Cortex of kidney (tissue), 1 donor: ENCODE measurements at places on chromosomes 5 and 9.

DNA sequence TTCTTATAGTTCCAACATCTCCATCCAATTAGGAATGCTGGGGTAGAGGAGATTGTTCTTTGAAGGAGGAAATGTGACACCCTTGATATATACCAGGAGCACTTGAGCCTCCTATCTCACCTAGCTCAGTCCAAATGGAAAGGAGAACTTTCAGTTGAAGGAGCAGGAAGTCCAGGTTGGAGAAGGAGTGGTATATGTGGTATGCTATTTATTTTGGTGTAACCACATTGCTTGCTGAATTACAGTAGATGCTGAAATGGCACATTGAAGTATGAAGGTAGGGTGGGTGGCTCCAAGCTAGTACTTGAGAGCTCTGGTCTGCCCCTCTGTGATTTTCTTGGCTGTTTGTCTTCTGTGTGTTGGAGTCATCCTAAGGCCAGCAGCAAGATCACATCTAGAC lies 6.1 kb downstream of the CSNK1G3 start:
- no peak for DNase-seq

- no peak for DNase-seq
Measured at GRCh38 chr5:13921578-13921977, 22.9 kb downstream of the DNAH5 start.

DNA sequence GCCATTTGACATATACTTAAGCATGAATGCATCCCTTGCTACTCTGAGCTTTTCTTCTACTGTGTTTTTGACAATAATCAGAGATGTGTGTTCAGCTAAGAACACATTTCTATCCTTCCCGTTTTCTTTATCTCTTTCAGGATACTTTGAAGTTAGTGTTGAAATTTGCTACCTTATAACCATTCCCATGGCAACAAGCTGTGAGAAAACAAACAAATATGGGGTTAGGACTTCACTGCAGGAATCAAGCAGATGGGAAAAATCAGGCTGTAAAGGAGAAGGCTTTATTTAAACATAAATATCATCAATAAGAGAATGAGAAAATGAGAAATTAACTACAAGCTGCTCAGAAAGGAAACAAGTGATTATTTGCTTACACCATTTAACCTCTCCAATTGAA lies 35.2 kb downstream of the ZCCHC9 start:
- DNase-seq = no peak

DNA sequence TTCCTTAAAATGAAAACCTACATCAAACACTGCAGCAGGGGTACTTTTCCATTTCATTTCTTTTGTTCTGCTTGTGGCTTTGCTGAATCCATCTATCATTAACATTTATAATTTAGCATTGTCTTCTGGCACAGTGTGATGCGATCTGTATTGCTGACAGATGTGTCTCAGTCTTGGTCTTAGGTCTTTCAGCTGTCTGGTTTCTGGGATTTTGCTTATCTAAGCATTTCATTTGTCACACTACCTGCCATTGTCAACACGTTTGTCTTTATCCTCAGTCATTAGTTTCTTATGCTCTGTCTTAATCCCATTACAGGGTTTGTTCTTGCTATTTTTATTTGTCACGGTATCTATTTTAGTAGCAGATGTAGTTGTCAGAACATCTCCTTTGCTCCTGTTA lies 303.1 kb downstream of the IZUMO3 start:
- DNase-seq = no peak

DNA sequence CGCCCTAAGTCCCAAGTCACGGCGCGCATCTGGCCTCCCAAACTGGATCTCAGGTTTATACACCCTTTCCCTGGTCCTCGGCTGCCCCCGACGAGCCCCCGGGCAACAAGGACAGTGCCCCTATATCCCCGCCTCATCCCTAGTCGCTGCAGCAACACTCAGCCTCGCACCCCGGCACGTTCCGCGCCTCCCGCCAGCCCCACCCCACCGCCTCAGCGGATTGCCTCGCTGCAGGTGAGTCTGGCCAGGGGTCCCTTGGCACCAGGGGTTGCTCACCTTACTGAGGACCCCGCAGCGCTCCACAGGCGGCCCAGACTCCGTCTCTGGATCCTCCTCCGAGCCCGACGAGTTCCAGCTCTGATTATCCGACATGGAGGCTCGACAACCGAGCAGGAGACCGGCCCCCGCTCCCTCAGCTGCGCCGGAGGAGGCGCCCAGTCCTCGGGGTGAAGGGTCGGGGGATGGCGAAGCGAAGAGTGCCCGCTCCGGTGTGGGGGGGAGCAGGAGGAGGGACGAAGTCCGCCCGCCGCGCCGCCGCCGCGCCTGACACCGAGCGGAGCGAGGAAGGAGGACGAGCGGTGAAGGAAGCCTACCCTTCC lies 494 bp downstream of the CERT1 start:
- no peak for DNase-seq

DNA sequence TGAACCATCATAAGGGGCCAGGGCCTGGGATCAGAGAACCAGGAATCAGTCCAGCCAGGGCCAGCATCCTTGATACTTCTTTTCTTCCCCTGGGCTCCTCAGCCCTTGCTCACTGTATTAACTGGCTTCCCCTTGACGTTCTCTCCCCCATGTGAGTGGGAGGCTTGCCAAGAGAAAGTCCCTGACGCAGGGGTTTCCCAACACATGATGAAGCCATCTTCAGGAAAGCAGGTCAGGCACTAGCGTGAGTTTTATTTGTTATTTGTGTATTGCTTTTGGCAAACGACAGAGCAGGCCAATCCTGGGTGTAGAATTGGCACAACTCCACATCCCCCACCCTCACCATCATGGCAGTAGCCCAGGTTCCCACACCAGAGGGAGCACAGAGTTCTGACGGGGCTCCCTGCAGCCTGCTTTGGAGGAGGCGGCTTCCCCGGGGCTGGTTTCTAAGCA lies 165.5 kb upstream of the NFIL3 start:
- no peak for DNase-seq

DNA sequence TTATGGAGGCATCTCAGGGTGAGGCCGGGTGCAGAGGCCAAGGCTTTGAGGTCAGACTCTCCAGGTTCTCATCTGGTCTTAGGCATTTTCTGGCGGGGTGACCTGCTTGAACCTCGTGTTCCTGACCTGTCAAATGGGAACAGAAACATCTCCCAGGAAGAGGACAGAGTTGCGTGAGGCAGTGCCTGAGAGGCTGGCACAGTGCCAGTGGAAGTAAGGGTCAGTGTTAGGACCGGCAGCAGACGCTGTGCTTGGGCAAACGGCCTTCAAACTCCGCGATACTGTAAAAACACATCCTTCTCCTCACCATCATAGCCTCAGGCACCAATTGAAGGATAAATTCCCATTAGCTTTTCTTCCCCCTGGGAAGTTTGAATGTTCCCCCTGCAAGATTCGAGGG lies 55.6 kb upstream of the FCN2 start:
- no peak for DNase-seq

DNA sequence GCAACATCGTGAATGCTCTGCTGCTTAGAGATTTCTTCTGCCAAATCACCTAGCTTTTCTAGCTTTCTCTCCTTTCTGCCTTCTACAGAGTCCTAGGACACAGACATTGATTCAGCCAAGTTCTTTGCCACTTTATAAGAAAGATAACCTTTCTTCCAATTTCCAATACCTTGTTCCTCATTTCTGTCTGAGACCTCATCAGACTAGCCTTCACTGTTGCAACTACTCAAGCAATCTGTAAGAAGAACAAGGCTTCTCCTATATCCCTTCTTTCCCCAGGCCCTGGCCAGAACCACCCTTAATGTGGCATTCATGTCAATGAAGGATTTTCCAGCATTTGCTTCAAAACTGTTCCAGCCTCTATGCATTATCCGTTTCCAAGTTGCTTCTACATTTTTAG lies 24.3 kb downstream of the FBXO10 start:
- no peak for DNase-seq

DNA sequence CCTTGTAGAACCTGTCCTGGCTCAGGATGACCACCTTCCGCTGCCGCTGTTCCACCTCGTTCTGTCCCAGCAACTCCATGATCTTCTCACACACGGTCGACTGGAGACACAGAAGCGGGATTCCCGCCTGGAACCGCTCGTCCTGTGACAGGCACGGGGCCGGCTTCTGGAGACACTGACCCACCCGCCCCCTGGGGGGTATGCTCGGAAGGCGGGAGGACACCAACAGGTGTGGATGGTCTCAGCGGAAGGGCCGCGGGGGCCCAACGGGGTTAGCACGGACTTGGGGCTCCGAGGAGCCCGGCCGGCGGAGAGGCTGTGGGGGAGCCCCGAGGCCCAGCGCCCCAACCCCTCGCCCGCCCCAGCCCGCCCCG lies 530 bp downstream of the UCK1 start:
- no peak for DNase-seq

- no peak for DNase-seq
Measured at GRCh38 chr5:168104811-168105481, 186.5 kb upstream of the WWC1 start.

GRCh38 chr9:64773491-64773931 lies 511.5 kb downstream of the FOXD4L5 start:
- no peak for DNase-seq

DNA sequence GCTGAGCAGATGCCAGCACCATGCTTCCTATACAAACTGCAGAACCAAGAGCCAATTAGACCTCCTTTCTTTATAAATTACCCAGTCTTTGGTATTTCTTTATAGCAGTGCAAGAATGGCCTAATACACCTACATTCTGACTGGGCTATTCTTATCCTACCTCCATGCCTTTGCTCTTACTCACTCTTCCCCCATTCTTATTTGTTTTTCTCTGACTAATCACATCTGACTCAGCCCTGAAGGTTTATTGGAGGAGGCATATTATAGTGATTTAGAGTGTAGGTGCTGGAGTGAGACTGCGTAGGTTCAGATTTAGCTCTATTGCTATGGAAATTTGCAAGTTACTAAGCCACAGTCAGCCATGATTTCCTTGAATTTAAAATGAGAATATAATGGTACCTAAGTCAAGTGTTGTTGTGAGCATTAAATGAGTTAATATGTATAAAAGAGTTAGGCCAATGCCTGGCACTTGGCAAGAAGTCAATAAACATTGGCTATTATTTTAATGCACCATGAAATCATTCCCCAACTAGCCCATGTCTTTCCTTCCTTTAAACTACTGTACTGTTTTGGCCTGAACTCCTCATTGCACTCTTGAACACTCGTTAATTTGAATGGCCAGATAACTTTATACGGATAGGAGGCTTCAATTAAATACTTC lies 531.2 kb upstream of the ZNF608 start:
- DNase-seq = no peak

DNA sequence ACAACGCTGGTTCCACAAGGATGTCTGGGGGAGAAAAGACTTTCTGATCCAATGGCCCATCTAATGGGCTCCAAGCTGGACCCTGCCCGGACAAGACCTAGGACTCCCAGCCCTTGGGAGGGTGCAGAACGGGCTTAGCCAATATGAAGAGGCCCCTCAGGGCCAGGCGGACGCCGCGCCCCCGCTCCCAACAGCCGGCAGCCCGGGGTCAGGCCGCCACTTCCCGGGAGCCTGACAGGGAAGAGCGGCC lies 493 bp downstream of the P4HA2 start:
- no peak for DNase-seq

DNA sequence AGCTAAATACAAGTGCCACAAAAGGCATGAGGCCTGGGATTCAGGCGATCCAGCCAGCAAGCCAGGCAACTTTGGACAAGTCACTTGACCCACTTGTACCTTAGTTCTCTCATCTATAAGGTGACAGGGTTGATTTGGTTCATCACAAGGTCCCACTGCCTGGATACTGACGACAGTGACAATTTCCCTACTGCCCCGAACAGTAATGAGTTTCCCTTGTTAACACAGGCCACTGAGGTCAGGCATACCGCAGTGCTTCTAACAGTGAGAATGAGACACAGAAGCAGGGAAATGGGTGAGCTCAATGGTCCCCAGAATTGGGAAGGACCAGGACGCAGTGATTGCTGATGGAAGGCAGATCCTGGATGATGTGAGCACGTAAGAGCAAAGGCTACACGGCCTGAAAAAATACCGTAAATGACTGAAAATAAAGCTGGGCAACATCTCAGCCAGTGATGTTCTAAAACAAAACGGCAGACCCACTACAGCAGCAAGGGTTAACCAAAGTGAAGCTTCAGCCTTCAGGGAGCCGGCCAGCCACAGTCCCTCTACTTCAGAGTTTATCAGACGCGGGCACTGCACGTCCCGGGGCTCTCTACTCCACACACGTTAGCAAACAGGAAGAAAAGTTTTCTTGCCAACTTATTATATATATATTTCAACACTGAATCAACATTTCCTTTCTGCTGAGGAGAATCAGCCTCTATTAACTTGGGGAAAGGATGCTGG lies 846 bp downstream of the MGAT1 start:
- DNase-seq = no peak

- DNase-seq = no peak
Measured at GRCh38 chr9:7243838-7244237, 486.1 kb downstream of the KDM4C start.

- no peak for DNase-seq
Measured at GRCh38 chr9:91733006-91733624, 216.9 kb downstream of the ROR2 start.

- no peak for DNase-seq
Measured at GRCh38 chr5:67215519-67216471, 19.2 kb upstream of the CD180 start.

DNA sequence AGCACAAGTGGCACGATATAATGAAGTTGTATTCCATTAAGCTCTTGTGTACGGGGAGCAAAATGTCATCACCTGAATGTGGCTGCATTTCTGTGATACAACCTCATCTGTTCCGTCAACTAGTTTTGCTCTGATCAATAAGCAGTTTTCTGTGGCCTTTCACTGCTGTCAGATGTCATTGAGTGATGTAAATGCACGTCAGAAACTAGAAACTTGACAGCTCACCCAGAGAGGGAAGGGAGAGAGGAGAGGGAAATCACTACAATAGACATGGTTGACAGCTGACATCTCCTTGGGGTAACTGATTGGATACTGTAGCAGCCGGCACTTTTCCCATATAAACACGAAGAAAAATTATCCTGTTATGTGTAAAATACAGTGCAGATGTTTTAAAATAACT lies 62.7 kb downstream of the SNX24 start:
- DNase-seq = no peak

DNA sequence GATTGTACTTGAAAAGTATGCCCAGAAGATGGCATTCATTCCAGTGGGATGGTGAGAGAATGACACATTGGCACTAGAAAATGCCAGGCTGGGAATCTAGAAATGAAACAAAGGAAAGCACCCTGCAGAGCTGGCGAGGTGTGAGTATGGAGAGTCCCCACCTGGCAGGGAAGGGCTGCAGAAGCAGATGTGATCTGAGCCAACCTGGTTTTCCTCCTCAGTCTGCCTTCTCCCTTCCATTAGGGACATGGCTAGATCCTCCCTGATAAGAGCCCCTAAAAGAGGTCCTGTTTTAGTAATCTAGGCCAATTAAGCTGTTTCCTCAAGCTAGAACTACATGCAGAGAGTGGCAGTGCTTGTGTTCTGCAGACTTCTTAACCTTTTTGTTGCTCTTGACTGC lies 24.7 kb upstream of the TNFSF15 start:
- DNase-seq = no peak

- no peak for DNase-seq
Measured at GRCh38 chr5:65834306-65834705, 92.1 kb upstream of the ERBIN start.

- DNase-seq = no peak
Measured at GRCh38 chr5:150021491-150022157, 21.1 kb downstream of the HMGXB3 start.

- no peak for DNase-seq
Measured at GRCh38 chr9:135048758-135049444, 38.6 kb upstream of the OLFM1 start.

GRCh38 chr5:157971571-157972216 lies 112.7 kb upstream of the CLINT1 start:
- DNase-seq = no peak

- no peak for DNase-seq
Measured at GRCh38 chr5:154179846-154180710, 10.5 kb upstream of the GALNT10 start.
